HCEC 1CT (cell line): ENCODE measurements at places on chromosomes 1 and 21.

GRCh38 chr1:66298464-66298863 lies 235.5 kb upstream of the SGIP1 start:
- no peak for DNase-seq

- no peak for DNase-seq
Observed at GRCh38 chr1:107965110-107965991, at the start of gene VAV3. TSS of gene VAV3 (minus strand) at chr1:107965180. CDS start at chr1:107964869, 311 bp downstream.

GRCh38 chr21:38914528-38915293 lies 109.0 kb downstream of the ETS2 start:
- DNase-seq, result no peak

DNA sequence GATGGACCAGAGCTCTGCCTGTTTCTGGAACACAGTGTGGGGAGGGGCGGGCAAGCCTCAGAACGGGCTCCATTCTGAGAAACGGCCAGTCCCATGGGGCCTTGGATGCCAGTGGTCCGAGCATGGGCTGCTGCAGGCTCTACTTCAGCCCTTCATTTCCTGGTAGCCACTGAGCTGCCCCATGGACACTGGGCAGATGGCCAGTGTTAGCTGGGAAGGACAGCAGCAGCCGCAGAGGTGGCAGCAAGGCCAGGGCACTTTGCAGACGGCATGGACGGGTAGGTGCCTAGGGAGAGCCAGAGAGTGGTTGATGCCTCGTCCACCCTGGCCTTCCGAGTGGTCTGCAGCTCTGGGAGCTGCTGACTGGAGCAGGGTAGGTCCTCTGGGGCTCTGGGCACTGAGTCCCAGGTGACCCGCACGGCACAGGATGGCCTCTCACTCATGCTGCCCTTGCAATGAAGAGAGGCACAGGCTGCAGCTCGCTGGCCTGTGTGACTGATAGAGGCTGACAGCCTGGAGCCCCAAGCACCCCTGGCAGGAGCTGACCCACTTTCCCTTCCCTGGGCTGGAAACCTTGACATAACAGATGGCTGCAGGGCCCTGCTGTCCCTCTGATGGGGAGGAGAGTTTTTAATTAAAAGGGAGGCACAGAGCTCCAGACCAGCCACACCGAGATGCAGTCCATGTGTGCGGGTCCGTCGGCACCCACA lies 87.7 kb upstream of the COL6A1 start:
- DNase-seq, result no peak

GRCh38 chr1:231335663-231336602 lies 1.7 kb downstream of the EXOC8 start:
- DNase-seq, result no peak

DNA sequence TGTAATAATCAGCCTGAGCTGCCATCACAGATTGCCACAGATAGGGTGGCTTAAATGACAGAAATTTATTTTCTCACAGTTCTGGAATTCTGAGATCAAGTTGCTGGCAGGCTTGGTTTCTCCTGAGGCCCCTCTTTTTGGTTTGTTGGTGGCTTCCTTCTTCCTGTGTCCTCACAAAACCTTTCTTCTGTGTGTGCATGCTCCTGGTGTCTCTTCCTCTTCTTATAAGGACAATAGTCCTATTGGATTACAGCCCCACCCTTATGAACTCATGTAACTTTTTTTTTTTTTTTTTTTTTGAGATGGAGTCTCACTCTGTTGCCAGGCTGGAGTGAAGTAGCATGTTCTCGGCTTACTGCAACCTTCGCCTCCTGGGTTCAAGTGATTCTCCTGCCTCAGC lies 41.0 kb upstream of the F3 start:
- DNase-seq, result no peak

DNA sequence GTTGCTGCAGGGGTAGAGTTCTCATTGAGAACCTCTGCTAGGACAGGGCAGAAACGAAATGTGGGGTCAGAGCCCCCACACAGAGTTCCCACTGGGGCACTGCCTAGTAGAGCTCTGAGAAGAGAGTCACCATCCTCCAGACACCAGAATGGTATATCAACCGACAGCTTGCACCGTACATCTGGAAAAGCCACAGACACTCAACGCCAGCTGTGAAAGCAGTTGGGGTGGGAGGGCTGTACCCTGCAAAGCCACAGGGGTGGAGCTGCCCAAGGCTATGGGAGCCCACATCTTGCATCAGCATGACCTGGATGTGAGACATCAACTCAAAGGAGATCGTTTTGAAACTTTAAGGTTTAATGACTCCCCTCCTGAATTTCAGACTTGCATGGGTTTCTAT lies 284.0 kb upstream of the DEPDC1 start:
- DNase-seq, result no peak

DNA sequence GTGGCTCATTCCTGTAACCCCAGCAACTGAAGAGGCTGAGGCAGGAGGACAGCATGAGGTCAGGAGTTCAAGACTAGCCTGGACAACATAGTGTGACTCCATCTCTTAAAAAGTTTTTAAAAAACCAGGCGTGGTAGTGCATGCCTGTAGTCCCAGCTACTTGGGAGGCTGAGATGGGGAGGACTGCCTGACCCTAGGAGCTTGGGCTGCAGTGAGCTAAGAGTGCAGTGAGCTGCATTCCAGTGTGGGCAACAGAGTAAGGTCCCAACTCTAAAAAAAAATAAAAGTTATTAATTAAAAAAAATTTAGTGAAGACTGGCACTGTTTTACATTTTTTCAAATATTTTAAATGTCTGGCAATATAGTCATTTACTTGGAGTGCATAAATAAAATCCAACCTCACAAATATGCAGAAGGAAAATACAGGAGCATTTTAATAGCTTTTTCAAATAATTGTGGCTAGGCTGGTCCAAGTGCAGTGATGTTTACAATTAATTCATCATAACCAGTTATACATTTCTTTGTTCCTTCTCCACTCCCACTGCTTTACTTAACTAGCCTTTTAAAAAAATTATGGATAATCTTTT lies 10.8 kb downstream of the ZBTB8OS start:
- DNase-seq, result no peak

GRCh38 chr1:59397139-59397858 lies 100.4 kb downstream of the FGGY start:
- no peak for DNase-seq

DNA sequence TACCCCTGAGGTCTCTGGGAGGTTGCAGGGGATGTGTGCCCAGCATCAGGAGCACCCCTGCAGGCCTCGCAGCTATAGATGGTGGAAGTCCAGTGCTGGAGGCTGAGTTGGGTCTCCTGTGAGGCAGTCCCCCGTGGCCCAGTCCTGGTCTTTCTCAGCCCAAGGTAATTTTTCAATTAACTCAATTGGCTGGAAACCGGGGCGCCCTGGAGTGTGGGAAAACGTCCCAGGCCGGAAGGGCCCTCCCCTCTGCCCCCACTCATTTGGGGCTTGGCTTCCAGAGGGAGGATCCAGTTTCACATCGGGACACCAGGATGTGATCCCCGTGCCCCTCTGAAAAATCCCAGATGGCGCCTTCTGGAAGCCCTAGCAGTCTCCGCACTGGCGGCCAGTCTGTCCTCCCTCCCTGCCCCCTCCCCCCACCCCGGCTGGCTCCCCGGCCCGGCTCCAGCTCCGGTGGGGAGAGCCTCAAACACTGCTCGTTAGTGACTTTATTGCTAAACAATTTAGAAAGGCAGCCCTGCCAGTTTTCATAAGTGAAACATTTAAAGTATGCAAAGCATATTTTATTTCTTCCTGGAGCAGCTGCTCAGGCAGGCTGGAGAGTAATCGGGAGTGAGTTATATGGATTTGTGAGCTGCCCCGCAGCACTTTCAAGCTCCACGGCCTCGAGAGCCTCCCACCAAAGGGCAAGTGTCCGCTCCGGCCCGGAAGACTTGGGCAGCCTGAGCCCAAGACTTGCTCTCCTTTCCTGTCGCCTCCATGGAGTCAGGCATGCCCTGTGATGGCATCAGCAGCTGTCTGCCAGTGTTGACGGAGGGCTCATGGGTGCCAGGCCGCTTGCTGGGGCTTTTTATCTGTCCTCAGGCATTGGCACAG lies 208.2 kb upstream of the TMEM51 start:
- peak; percentile 82 for DNase-seq

- DNase-seq, result peak; percentile 44
Observed at GRCh38 chr1:211420389-211420788, 71.6 kb downstream of the RD3 start.

DNA sequence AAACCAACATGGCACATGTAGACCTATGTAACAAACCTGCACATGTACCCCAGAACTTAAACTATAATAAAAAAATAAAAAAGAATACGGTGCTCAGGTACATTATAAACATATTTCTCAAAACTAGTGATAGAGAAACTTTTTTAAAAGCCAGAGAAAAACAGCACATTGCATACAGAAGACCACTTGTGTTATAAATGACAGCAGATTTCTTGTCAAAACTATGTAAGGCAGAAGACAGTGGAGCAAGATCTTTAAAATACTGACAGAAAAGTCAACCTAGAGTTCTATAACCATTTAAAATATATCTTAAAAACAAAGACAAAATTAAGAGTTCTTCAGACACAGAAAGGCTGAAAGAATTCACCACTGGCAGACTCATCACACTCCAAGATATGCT lies 144.7 kb downstream of the NEGR1 start:
- DNase-seq, result no peak

- DNase-seq, result no peak
Observed at GRCh38 chr1:204257446-204257845, 43.7 kb upstream of the GOLT1A start.

DNA sequence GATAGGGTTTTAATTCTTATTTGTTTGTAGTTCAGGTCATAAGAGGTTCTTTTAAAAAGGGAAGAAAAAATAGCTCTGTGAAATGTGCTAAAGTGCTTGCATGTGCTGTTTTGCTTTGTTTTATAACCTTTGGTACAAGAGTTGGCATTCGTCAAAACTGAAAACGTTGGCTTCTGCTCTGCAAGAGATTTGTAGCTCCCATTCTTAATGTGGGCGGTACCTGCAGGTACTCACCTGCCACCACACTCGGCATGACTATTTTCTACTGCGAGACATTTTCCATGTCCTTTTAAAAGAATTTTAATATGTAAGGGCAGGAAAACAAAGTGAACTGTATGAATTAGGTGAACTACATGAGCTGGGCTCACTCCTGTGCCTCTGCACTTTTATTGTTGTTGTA lies 92.6 kb downstream of the ADARB1 start:
- no peak for DNase-seq

DNA sequence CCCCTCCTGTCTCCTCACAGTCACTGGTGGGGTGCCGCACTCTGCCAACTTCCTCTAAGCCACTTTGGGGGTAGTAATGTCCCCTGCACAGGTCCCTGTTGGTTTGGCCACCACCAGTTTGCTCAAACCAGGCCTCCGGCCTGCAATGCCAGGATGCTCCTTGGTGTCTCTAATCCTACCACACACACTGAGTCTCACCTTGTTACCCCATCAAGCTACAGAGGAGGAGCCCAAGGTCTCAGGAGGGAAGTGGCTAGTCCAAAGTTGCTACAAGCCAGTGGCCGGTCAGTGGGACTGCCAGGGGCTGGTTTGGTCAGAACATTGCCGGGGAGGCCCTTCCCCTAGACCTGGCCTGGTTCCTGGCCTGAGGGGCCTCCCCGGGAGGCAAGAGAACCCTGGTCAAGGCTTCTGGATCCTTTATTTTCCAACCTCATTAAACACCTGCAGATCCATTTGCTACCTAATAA lies 21.5 kb upstream of the LRP8 start:
- DNase-seq, result no peak

- DNase-seq, result no peak
Observed at GRCh38 chr1:248599396-248599795, 1.9 kb upstream of the OR2T10 start.

DNA sequence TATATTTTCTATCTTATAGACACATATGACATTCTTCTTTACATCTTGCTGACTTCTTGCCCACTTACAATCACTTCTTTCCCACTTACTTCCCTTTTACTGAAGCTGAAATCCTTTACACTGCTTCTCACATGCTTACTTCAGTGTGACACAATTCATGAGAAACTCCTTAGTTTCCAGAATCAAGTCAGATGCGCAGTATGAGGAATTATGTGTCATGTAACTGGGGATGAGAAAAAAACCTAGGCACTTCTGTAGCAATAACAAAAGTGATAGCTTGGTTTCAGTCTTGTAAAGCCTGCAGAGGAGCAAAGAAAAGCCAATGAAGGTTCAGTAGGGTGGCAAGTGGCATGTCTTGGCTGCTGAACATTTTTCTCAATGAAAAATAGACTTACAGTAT lies 566.2 kb upstream of the RGS18 start:
- DNase-seq, result peak; percentile 2

DNA sequence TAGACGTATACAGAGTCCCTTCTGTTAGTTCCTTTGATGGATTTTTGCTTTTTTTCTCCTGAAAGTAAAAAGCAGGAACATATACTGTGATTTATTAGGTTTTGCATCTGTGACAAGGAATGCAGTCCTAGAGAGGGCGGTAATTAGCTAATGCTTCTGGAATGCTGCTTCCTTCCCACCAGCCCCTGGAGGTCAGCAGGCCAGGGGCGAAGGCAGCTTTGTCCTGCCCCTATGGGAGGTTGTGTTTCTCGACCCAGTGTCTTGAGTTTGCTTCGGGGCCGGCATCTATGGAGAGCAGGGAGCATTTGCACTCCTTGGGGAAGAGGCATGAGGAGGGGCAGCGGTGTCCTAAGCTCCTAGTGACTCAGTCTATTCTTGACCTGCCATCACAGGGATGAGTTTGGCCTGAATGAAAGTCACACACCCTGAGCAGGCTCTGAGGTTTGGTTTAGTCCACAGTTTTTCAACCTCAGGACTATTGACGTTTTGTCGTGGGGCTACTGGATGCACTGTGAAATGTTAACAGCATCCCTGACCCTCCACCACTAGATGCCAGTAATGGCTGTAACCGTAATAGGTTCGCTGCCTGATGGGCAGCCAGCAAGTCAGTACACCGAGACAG lies 85.0 kb upstream of the KCNJ15 start:
- DNase-seq, result peak; percentile 71

- no peak for DNase-seq
Observed at GRCh38 chr1:246417813-246418564, 89.1 kb downstream of the SMYD3 start.

GRCh38 chr1:84861516-84861915 lies 31.5 kb downstream of the LPAR3 start:
- DNase-seq, result no peak

- DNase-seq, result no peak
Observed at GRCh38 chr1:92095874-92096273, 15.7 kb downstream of the BTBD8 start.

GRCh38 chr1:182718311-182718710 lies 33.9 kb upstream of the RGS8 start:
- DNase-seq, result no peak

GRCh38 chr1:84573967-84574842 lies at the start of gene CTBS:
TSS of gene CTBS (minus strand) at chr1:84574440. CDS start at chr1:84574415, 25 bp downstream.
- peak; percentile 84 for DNase-seq

- no peak for DNase-seq
Observed at GRCh38 chr1:49318218-49318617, 541.5 kb upstream of the BEND5 start.

GRCh38 chr1:111334169-111334568 lies 43.5 kb downstream of the CHIA start:
- peak; percentile 35 for DNase-seq
